ENCODE measurements at places on chromosomes 3 and 15. TPM values are rescaled to one million over a fixed set of nuclear protein-coding genes. Genes with fewer than 3 reads are reported as not detected.
A peak's percentile ranks its signal among the peaks of the same experiment; 100 is the strongest.

DNA sequence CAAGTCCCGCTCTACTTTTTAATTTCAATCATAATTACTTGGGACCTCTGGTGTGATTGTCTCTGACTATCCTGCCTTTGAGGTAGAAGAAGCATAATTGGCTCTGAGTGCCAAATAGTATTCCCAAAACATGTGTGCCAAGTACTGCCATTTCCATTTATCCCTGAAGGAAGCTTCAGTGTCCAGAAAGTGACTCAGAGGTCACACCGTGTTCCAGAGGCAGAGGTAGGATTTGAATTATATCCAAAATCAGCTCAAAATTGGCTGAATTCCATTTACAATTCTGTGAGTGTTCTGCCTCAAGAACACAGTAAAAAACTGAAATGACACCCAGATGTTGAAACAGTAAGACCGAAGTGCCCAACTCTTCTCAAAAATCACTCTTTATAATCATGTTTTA lies 255.3 kb downstream of the RSL24D1 start:
- H3K27me3 ChIP-seq, result no peaks in the 10 kb centered on the region
- no peak for DNase-seq
- H3K27ac ChIP-seq, result no peak overlapping the region
- H3K36me3 ChIP-seq, result no peaks in the 10 kb centered on the region
- no peaks in the 10 kb centered on the region for H3K4me1 ChIP-seq

GRCh38 chr15:60614862-60615771 lies 136.2 kb upstream of the ICE2 start:
- no peak overlapping the region for H3K4me3 ChIP-seq
- H3K4me1 ChIP-seq, result peaks cover 14% of the 10 kb centered on the region
- H3K36me3 ChIP-seq, result no peaks in the 10 kb centered on the region
- H3K27ac ChIP-seq, result no peak overlapping the region

GRCh38 chr3:68728343-68728742 lies 204.0 kb downstream of the TAFA4 start:
- H3K27me3 ChIP-seq, result no peaks in the 10 kb centered on the region
- H3K4me3 ChIP-seq, result no peak overlapping the region
- DNase-seq, result no peak
- H3K36me3 ChIP-seq, result no peaks in the 10 kb centered on the region

The DUOX2 gene
- total RNA-seq, result 0.08 TPM

DNA sequence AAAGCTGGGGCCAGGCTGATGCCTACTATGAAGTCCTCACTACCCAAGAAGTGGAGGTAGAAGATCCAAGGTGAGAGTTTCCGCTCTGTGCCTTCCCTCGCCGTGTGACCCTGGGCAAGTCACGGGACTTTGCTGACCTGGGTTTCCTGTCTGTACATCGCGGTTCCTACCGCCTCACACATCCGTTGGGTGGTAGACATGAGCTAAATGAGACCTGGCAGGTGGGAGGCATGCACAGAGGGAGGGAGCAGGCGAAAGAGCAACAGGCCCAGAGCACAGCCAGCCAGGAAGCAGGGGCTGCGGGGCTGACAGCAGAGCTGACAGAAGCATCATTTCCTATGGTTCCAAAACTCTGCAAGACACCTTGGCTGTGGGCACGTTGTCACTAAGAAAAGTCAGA lies 157.3 kb upstream of the BHLHE40 start:
- H3K4me1 ChIP-seq, result peaks cover 17% of the 10 kb centered on the region
- no peak for DNase-seq
- H3K36me3 ChIP-seq, result peaks cover 25% of the 10 kb centered on the region
- no peaks in the 10 kb centered on the region for H3K27me3 ChIP-seq
- H3K4me3 ChIP-seq, result no peak overlapping the region

The CNTN6 gene
- 28.8 TPM for total RNA-seq

The PLA2G4E gene
- total RNA-seq, result not detected

- H3K4me3 ChIP-seq, result peak overlapping the region; percentile 17
- H3K36me3 ChIP-seq, result no peaks in the 10 kb centered on the region
- H3K4me1 ChIP-seq, result peaks cover 10% of the 10 kb centered on the region
- DNase-seq, result no peak
These were observed 1.8 kb upstream of the UBE2E2 start for GRCh38 chr3:23201154-23201838.

DNA sequence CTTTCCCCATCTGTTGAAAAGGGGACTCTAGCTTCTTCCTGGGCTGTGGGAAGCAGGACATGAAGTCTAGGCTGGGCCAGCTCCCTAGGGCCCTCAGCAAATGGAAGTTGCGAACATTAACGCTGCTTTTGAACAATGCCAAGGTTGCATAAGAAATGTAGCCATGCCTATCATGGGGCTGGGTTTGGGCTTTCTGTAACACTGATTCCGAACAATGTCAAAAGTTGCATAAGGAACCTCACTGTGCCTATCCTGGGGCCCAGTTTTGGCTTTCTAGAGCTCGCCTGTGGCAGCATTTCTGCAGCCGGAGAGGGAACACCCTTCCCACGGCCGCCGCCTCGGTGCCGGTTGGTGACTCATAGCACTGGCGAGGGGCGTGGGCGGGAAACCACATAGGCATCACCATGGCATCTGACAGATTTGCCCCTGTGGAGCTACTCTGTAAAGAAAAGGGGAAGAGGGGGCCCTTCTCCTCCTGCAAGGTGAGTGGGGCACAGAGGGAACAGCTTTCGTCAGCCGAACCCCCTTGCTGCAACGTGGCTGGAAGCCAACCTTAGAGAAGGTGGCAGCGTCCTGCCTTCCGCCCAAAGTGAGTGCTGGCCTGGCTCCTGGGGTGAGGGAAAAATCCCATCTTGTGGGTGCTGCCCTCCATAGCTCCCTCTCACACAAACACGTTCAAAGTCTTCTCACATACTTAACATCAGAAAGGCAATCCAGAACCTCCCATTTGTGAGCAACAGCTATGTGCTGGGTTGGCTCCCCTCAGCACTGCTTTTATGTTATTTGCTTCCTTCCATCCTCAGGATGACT lies 46.6 kb upstream of the ATP2B2 start:
- H3K4me1 ChIP-seq, result peaks cover 14% of the 10 kb centered on the region
- no peak overlapping the region for H3K4me3 ChIP-seq
- DNase-seq, result peak; percentile 85
- H3K27ac ChIP-seq, result no peak overlapping the region
- H3K36me3 ChIP-seq, result no peaks in the 10 kb centered on the region
- H3K27me3 ChIP-seq, result peaks cover 15% of the 10 kb centered on the region

The PEAK1 gene
- total RNA-seq, result 125 TPM

GRCh38 chr3:190286014-190286413 lies 36.2 kb downstream of the CLDN1 start:
- no peak overlapping the region for H3K27ac ChIP-seq
- no peak overlapping the region for H3K4me3 ChIP-seq
- peaks cover 11% of the 10 kb centered on the region for H3K36me3 ChIP-seq
- no peak for DNase-seq

- no peak for DNase-seq
- no peaks in the 10 kb centered on the region for H3K36me3 ChIP-seq
- H3K27ac ChIP-seq, result no peak overlapping the region
- no peak overlapping the region for H3K4me3 ChIP-seq
- peaks cover 16% of the 10 kb centered on the region for H3K4me1 ChIP-seq
These were observed 294.7 kb downstream of the ERC2 start for GRCh38 chr3:56173601-56174000.

DNA sequence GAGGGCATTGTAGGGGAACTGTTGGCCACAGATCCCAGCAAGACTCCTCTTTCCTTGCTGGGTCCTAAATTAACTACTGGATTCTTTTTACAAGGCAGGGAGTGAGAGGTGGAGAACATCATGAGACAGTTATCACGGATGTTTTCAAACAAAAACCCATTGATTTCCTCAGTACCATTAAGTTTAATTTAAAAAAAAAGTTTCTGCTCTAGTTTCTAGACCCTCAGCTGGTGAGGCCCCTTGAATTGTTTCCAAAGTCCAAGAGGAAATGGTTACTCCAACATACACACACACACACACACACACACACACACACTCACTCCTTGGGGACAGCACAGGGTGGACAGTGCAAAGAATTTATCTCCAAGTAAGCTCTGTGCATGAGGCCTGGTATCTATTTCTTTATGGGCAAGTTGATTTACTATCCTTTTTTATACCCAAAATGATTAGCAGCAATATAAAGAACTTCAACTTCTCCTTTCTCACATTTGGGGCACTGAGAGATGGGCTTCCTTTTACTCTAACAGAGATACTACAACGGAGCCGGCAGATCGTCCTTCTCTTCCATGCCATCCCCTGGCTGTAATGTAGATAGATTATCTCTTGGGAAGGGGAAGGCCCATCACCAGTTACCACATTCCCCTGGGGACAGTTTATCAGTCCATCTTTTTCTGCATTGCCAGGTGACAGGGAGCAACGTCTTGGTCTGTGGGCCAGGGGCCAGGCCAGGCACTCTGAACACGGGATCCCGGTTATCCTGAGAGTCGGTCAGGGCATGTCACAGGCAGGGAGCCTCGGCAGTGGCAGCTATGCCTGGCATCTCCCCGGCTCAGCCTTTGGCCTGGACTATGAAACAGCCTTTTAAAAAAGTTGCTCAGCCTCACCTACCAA lies 54.7 kb downstream of the CORO2B start:
- peaks cover 31% of the 10 kb centered on the region for H3K4me1 ChIP-seq
- no peak for DNase-seq
- H3K4me3 ChIP-seq, result no peak overlapping the region
- no peak overlapping the region for H3K27ac ChIP-seq

DNA sequence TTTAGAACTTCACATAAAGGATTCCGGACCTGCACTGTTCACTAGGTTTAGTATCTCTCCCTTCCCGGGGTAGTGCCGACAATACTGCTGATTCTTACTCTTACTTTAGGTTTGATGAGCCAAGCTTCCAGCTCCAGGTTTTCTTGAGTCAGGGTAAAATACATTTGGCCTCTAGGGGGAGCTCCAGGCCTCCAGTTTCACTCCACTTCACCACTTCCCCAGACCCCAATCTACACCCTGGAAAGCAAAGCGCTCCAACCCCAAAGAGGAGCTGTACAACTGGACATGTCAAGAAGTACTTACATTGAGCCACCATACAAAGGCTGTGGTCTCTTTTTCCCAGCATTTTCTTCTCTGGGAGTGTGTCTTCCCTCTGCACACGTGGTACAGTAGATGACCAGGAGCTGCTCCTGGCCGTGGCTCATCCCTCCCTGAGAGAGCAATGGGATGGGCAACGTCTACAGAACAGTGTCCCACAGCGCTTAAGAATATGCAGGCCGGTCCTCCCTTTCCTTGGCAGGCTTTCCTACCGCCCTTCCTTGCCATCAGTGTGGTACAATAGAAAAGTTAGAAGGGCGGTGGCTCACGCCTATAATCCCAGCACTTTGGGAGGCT lies 93.9 kb upstream of the CCDC80 start:
- no peaks in the 10 kb centered on the region for H3K27me3 ChIP-seq
- H3K27ac ChIP-seq, result no peak overlapping the region
- H3K4me3 ChIP-seq, result no peak overlapping the region

The ENTPD3 gene
- total RNA-seq, result not detected

DNA sequence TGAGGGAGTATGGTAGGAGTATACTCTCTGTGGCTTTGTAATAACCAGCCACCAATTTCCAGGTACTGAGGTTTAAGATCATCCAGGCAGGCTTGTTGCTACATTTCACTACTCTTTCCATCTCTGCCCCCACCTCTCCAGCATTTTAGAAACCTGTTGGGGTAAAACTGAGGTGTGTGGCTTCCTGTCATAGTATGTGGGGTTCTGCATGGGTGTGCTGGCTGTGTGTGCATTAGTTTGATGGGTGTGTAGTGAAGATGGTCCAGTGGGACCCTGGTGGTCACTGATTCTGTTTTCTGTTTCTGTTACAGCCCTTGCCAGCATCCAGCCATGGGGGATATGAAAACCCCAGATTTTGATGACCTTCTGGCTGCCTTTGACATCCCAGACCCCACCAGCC lies 34.0 kb downstream of the ZNF592 start:
- H3K4me1 ChIP-seq, result peaks cover 7% of the 10 kb centered on the region
- DNase-seq, result no peak
- H3K27ac ChIP-seq, result no peak overlapping the region

The ANKUB1 gene
- not detected for total RNA-seq

DNA sequence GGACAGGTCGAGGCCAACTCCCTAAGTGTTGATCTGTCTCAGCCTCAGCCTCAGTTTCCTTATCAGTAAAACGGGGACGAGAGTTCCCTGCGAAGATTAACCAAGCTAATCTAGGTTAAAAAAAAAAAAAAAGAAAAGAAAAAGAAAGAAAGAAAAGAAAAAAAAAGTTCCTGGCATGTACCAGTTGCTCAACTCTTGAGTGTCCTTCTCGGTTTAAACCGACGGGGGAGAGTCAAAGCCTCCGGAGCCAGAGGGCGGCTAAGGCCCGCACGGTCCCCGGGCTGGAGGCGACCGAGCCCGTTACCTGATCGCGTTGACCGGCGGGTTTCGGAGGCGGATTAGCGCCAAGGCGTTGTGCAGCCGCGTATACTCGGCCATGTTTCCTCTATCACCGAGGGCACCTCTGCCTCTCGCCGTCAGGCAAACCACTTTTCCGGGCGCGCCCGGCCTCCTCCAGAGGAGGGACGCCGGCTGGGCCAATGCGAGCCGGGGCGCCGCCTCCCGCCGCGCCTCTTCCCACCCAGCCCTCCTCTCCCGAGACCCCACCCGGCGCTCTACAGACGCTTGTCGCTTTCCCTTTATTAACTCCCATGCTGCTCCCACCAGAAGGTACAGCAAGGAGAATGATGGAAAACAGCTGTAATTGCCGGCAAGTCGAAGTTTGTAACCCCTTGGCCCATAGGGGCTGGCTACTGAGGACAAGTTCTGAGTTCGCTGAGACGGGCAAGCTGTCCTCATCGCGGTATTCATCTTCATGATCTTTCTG lies at the start of gene EHHADH:
Gene EHHADH, minus strand, starts transcription at position 405 of the 766 bp plus-strand sequence. Its CDS starts 27 bp downstream, at position 378.
- no peak for DNase-seq
- no peak within 1 kb of the TSS for H3K27ac ChIP-seq
- no peaks in the 10 kb centered on the region for H3K4me1 ChIP-seq
- H3K27me3 ChIP-seq, result peaks cover 3% of the 10 kb centered on the region
- H3K4me3 ChIP-seq, result no peak within 1 kb of the TSS

- no peak overlapping the region for H3K27ac ChIP-seq
- no peak for DNase-seq
- no peaks in the 10 kb centered on the region for H3K36me3 ChIP-seq
- no peak overlapping the region for H3K4me3 ChIP-seq
These were observed 695.4 kb downstream of the FHIT start for GRCh38 chr3:60555686-60556354.

The TAGLN3 gene
- not detected for total RNA-seq

- H3K27ac ChIP-seq, result no peak overlapping the region
- no peak overlapping the region for H3K4me3 ChIP-seq
- peaks cover 16% of the 10 kb centered on the region for H3K4me1 ChIP-seq
- DNase-seq, result no peak
- no peaks in the 10 kb centered on the region for H3K27me3 ChIP-seq
- no peaks in the 10 kb centered on the region for H3K36me3 ChIP-seq
These were observed 11.7 kb downstream of the SH2D7 start for GRCh38 chr15:78104119-78104479.

The CILP gene
- total RNA-seq, result not detected

GRCh38 chr3:38138349-38139190 lies at the start of gene MYD88:
TSS of gene MYD88 (plus strand) at chr3:38138661. CDS start at chr3:38138701, 40 bp downstream.
- DNase-seq, result peak; percentile 84
- H3K27me3 ChIP-seq, result peaks cover 14% of the 10 kb centered on the region
- H3K36me3 ChIP-seq, result peaks cover 15% of the 10 kb centered on the region
- peak within 1 kb of the TSS; percentile 96 for H3K27ac ChIP-seq
- peaks cover 28% of the 10 kb centered on the region for H3K4me1 ChIP-seq
